ENCODE measurements at places on chromosomes 4 and X.

- DNase-seq = no peak
Measured at GRCh38 chr4:127856813-127857447, 23.8 kb upstream of the PLK4 start.

DNA sequence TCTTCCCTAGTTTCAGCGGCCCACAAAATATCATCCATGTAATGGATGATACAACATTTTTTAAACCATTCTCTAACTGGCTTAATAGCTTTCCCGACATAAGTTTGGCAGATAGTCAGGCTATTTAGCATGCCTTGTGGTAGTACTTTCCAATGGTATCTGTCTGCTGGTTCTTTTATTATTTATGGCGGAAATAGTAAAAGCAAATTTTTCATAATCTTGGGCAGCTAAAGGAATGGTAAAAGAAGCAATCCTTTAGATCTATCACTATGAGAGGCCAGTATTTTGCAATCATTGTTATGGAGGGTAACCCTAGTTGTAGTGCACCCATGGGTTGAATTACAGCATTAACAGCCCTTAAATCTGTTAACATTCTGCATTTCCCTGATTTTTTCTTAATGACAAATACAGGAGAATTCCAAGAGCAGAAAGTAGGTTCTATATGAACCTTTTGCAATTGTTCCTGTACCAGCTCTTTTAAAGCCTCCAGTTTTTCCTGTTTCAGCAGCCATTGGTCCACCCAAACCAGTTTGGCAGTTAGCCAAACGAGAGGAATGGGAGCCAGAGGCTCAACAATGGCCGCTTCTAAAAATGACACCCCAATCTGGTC lies 14.3 kb upstream of the HSD17B11 start:
- DNase-seq = no peak

DNA sequence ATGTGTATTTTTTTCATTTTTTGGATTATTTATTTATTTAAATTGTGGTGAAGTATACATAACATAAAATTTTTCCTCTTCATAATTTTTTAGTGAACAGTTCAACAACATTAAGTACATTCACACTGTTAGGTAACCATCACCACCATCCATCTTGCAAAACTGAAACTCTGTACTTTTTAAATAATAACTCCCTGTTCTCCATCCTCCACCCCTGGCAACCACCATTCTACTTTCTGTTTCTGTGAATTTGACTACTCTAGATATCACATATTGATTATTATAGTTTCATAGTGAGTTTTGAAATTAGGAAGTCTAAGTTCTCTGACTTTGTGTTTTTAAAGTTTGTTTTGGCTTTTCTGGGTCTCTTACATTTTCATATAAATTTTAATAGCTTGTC lies 89.3 kb upstream of the STX18 start:
- no peak for DNase-seq

DNA sequence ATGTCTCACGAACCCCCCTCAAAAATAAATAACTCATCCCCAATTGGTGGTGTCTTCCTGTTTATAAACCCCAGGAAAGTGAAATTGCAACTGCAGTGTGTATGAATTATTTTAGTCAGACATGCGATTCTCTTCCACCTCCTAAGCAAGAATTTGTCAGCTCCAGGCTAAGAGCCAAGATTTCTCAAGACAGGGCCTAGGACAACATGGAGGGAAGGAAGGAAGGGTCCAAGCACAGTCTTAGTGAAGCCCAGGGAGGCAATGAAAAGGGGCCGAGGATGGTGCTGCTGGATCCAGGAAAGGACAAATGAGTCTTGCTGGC lies 20.0 kb downstream of the SH3KBP1 start:
- DNase-seq = no peak

GRCh38 chr4:39802005-39802404 lies 104.1 kb downstream of the UBE2K start:
- DNase-seq = no peak

DNA sequence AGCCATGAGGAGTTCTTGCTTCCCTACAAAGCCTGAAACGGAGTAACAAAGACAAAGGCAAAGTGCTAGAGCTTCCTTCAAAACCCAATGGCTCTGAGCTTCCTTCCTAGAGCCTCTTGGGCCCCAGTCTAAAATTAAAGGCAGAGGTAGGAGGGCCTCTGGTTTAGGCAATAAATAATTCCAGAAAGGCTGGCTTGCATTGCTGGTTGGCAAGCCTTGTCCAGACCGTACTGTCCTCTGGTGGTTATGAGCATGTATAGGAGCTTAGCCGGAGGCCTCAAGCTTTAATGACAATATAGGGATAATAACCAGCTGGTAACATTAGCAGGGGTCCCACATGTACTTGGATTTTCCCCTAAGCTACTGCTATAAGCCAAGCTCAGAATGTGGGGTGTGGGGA lies 237.3 kb downstream of the AR start:
- DNase-seq = no peak

GRCh38 chr4:48361012-48361400 lies 19.7 kb downstream of the SLAIN2 start:
- DNase-seq = no peak
